ENCODE measurements at places on chromosomes 3 and 15.

DNA sequence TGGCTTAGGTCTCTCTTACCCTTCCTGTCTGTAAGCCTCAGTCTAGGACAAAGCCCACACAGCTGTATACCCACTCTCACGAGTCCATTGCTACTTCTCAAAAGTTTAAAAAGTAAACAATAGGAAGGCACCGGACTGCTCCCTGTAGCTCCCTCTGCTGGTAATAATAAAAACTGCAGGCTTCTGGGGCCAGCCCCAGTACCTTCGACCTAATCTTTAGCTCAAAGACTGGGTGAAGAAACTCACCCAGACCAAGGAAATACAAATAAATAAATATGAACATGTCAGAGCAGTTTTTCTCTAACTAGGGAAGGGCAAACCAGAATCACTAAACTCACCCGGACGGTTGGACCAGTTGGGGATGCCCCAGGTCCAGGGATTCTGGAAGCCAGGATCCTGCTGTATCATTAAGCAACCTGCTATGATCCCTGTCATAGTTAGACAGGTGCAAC lies 5.0 kb downstream of the FAM219B start:
- DNase-seq: peak; percentile 84

GRCh38 chr3:184540777-184541681 lies 20.6 kb upstream of the EPHB3 start:
- peak; percentile 70 for DNase-seq

GRCh38 chr3:197368330-197368729 lies 69.9 kb upstream of the DLG1 start:
- DNase-seq: no peak

DNA sequence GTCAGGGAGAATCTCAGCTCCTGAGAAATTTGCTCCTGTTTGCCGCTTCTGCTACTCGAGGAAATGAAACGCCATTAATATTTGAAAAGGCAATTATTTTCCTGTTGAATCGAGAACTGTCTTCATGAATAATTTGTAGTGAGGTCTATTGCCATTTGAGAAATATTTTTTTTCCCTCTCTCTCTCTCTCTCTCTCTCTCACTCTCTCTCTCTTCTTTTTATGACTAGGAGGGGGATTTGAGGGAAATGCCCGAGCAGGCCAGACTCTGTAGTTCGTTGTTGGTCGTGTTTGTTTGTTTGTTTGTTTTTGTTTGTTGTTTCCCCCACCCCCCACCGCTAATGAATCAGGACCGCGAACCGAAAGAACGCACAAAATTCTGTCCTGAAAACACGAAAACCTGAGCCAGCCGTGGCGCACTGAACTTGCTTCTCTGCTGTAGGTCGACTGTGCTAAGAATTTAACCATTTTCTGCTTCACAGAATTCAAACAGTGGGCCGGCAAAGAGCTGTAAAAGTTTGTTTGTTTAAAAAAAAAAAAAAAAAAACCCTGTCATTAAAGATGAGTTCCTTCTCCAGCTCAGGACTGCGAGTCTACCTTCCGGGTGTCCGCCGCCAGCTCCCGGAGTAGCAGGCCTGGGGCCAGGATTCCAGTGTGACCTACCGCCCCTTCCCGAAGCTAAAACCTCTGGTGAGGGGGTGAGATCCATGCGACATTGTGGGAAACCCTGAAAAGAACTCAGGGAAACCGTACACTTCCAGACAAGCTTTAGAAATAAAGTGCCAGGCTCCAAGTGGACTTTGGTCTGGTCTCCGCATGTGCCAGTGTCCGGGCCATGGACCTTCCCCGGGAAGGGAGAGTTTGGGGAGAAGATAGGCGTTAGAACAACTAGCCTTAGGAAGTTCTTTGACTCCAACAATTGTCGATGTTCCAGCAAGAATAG lies 12.1 kb downstream of the ZIC4 start:
- no peak for DNase-seq

GRCh38 chr15:50017522-50017921 lies 101.5 kb downstream of the ATP8B4 start:
- no peak for DNase-seq

DNA sequence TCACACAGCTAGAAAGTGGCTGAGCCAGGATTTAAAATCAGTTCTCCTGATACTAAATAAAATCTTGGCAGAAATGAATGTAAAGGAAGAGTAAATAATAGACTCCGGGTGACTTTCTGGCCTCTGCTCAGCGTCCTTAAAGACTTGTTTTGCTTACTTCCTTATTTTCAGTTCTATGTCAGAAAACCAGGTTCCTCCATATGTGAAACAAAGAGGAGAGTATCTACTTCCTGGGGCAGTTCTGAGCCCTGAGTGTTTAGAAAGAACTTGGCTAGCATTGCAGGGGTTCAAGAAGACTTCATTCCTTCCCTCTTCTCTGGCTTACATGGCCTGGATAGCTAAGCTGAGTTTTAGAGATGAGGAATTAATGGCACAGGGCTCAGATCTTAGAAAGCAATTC lies 222.8 kb upstream of the TLE3 start:
- peak; percentile 55 for DNase-seq

Measured in germinal center (tissue), 1 donor.